ENCODE measurements at places on chromosomes 5 and 9. TPM values are rescaled to one million over a fixed set of nuclear protein-coding genes. Genes with fewer than 3 reads are reported as not detected.
A peak's percentile ranks its signal among the peaks of the same experiment; 100 is the strongest.

DNA sequence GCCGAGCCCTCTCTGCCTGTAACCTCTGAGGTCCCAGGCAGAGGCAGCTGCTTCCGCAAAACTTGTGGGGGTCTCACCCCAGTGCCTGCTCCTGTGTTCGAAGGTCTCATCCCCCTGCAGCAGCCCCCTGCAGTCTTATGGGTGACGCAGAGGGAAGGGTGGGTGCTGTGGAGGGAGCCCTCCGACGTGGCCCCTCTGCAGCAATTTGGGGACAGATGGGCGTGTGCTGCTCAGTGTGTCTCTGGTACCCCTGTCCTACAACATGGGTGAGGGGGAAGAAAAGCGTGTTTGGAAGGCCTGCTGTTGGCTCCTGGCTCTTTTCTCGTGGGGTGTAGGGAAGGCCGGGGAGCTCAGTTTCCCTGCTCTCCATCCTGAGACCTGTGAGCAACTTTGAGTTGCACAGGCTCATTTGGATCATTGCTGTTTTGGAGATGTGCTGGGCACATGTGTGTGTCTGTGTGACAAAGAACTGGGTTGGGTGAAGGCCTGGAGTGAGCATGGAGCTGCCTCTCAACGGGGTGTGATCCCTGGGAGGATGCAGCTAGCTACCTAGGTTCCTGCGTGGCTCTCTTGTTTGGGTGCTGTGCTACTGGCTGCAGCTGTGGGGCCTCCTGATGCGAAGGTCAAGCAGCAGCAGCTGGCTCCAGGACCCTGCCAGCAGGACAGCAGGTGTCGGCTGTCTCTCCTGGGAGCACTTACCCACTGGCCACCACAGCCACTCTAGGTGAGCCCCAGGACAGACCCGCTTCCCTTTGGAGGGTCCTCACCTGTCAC is 179.6 kb upstream of the PITX1 start:
- H3K27me3 ChIP-seq: peaks cover 15% of the 10 kb centered on the region
- no peak overlapping the region for H3K4me3 ChIP-seq
- no peaks in the 10 kb centered on the region for H3K4me1 ChIP-seq

DNA sequence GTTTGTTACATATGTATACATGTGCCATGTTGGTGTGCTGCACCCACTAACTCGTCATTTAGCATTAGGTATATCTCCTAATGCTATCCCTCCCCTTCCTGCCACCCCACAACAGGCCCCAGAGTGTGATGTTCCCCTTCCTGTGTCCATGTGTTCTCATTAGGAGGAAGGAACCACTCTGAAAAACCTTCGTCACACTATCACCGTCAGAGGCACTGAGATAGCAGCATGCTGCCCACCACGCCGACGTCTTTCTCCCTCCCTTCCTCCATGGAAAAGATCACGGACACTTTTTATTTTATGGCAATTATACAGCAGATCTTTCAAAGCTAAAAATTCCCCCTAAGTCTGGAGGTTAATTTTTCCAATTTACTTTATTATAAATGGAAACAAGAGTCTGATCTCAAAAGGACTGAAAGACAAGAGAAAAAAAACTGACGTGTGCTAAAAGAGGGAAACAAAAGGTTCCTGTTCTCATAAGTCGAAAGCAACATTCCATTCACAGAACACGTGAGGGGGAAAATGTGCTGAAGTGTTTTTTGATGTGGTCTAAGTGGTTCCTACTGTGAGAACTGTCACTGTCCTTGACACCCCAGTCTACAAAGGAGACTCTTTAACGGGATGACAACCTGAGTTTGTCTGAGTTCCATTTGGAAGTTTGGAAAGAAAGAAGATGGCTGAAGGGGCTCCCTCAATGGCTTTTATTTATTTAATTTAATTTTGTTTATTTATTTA is 339.7 kb upstream of the IRX2 start:
- H3K4me3 ChIP-seq: no peak overlapping the region
- no peaks in the 10 kb centered on the region for H3K27me3 ChIP-seq
- H3K4me1 ChIP-seq: peaks cover 6% of the 10 kb centered on the region
- H3K36me3 ChIP-seq: no peaks in the 10 kb centered on the region
- no peak for DNase-seq

GRCh38 chr5:1343931-1344901 is 683 bp downstream of the CLPTM1L start:
- peaks cover 15% of the 10 kb centered on the region for H3K4me1 ChIP-seq
- peak overlapping the region; percentile 95 for H3K4me3 ChIP-seq
- H3K27ac ChIP-seq: no peak overlapping the region
- H3K36me3 ChIP-seq: peaks cover 5% of the 10 kb centered on the region
- no peaks in the 10 kb centered on the region for H3K27me3 ChIP-seq
- no peak for DNase-seq

- no peak overlapping the region for H3K4me3 ChIP-seq
- H3K4me1 ChIP-seq: peaks cover 4% of the 10 kb centered on the region
- peaks cover 15% of the 10 kb centered on the region for H3K36me3 ChIP-seq
- H3K27me3 ChIP-seq: no peaks in the 10 kb centered on the region
- H3K27ac ChIP-seq: no peak overlapping the region
Observed at GRCh38 chr5:94705427-94705826, 87.0 kb downstream of the SLF1 start.

- H3K4me3 ChIP-seq: no peak overlapping the region
- no peak overlapping the region for H3K27ac ChIP-seq
- no peaks in the 10 kb centered on the region for H3K27me3 ChIP-seq
Observed at GRCh38 chr5:14256756-14257393, 113.7 kb downstream of the TRIO start.

DNA sequence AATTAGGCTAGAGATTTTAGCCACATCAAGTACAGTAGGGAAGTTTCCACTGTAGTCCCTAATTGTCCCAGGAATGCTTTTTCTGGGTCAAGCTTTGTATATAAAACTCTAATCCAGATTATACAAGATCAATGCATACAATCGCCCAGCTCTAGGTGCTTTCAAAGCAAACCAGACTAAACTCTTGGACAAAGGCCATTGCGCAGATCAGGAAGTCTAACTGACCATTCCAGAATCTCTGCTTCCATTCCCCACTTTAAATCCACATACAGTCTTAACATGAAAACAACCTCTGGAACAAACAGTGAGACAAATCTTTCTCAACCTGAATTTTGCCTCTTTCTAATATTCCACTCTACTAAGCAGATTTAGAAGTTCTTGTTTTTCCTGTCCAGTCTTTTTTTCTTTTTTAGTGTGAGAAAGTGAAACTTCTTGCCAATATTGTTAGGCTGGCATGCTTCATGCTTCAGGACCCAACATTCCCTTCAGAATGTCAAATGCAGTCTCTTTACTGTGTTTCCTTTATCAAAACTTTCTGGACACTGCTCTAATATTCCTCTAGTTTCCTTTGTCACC is 76.1 kb downstream of the ITGA1 start:
- H3K36me3 ChIP-seq: no peaks in the 10 kb centered on the region
- H3K27ac ChIP-seq: no peak overlapping the region
- H3K4me1 ChIP-seq: peaks cover 27% of the 10 kb centered on the region
- no peak overlapping the region for H3K4me3 ChIP-seq
- no peaks in the 10 kb centered on the region for H3K27me3 ChIP-seq

DNA sequence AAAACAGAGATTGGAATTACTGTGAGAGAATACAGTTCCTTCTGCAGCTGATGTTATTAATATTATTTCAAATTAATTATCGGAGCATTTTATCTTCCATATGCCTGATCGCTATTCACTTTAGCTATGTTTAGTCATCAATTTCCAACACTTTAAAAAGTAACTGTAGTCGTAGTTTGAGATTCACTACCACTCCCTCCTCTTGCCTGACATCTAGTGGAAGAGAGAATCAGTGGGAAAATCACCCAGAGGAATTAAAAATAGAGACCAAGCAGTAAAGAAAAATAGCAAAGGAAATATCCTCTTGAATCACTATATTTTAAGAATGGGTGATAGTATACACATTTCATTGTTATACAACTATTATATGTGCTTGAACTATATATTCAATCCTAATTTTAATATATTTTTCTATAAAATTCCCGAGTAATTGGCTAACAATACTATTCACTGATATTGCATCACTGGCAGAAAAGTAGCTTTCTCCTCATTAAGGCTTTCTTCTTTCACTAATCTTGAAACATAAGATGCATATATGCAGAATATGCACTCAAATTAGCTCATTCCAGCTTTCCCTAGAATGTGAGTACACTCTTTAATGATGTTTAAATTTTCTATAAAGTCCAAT is 708.7 kb downstream of the CDH9 start:
- H3K36me3 ChIP-seq: no peaks in the 10 kb centered on the region
- H3K4me1 ChIP-seq: no peaks in the 10 kb centered on the region
- H3K4me3 ChIP-seq: no peak overlapping the region
- no peaks in the 10 kb centered on the region for H3K27me3 ChIP-seq
- no peak for DNase-seq
- H3K27ac ChIP-seq: no peak overlapping the region

GRCh38 chr5:173953528-173954090 is 35.4 kb upstream of the C5orf47 start:
- H3K4me1 ChIP-seq: peaks cover 7% of the 10 kb centered on the region
- no peaks in the 10 kb centered on the region for H3K27me3 ChIP-seq
- H3K27ac ChIP-seq: no peak overlapping the region

- no peaks in the 10 kb centered on the region for H3K27me3 ChIP-seq
- DNase-seq: no peak
- H3K36me3 ChIP-seq: no peaks in the 10 kb centered on the region
- H3K4me1 ChIP-seq: peaks cover 30% of the 10 kb centered on the region
Observed at GRCh38 chr9:92970467-92970923, 23.2 kb downstream of the FGD3 start.

WHRN gene
- total RNA-seq: 8.9 TPM
